Calu3 (cell line): ENCODE measurements at places on chromosomes 12 and 14.

DNA sequence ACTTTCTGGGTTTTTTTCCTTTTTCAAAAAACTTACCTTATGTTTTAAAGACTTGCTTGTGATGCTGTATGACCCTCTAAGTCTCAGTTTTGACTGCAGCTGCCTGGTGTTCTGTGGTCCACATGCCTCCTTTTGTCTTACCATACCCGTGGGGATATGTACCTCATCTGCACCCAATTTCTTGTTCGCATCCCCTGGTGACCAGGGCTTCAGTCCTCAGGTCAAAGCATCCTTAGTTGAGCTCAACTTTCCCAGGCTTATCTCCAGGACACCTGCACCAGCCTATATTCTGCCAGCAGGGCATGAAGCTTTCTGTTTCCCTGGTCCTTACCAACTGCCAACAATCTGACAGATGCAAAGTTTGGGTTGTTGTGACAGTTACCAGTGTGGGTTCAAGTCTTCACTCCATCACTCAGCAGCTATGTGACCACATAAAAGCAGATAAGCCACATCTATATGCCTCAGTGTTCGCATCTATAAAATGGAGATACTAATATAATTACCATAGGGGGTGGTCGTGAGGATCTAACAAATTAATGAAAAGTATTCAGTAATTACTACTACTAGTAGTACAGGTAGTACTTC is 94.0 kb downstream of the NTF3 start:
- no peak for DNase-seq

GRCh38 chr12:11055306-11055705 is 6.8 kb downstream of the TAS2R46 start:
- no peak for DNase-seq

DNA sequence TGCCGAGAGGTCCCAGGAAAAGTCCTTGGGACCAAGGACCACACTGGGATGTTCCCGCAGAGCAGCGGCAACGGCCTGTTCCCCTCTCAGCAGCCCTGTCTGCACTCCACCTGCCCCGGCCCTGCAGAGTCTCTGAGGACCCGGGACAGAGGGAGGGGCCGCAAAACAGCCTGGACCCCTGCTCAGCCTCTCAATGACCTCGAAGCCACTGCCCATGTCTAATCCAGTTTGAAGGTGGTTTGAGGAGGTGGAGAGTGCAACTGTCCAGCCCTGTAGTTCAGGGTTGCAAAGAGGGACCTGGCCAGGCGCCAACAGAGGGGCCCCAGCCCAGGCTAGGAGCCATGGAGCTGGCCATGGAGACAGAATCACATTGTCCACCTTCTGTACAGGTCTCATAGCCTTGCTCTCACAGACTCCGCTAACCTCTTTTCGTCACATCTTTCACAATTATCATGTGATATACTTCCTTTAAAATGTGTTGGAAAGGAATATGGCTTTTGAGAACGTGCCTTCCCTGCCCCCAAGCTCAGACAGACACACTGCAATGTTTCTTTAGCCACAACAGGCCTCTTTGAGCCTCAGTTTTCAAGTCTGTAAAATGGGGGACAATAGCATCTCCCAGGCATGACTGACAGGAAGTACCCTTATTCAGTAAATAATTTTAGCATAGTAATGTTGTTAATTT is 49.3 kb downstream of the ACTN1 start:
- no peak for DNase-seq

GRCh38 chr12:29187756-29188155 is 38.7 kb downstream of the FAR2 start:
- DNase-seq: no peak

- no peak for DNase-seq
These were observed 24.1 kb upstream of the RAB35 start for GRCh38 chr12:120140603-120141002.

DNA sequence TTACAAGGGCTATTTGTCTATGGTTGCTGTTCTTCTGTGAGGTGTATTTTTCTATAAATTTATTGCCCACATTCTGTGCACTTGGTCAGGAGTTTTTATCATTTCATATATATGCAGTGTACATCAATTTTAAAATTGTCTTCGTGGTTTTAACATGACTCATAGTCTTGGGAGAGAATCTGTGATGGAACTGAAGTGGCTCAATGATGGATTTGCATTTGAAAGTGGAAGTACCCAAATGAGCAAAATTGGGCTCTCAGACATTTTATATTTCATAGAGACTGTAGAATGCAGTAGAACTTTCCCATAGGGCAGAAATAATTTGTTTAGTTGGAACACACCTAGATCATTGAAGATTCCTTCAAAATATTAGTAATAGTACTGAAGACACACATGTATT is 1.9 kb upstream of the SCFD1 start:
- DNase-seq: no peak

DNA sequence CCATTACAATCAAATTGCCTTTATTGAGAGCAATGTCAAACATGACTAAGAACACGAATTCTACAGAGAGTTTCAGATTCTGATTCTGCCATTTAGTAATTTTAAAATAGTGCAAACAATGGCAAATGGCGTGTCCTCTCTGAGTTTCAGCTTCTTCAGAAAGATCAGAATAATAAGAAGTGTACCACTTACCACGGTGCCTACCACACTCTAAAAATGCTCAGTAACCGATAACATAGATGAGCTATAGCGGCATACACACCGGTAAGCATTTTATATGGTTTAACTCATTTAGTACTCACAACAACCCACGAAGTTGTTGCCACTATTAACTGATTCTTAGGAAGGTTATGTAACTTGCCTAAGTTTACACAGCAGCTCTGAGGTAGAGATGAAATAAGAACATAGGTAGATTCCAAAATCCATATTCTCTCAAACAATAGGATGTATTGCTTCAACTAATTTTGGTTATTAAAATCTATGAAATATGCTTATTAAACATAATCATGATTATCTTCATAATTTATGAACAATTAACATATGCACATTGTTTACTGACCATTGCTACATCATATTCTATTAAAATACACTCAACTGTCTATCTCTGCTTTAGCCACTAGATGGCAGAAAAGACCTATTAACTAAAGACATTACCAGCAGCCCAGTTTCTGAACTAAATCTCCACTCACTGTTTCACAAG is 38.3 kb downstream of the SLC6A15 start:
- no peak for DNase-seq

DNA sequence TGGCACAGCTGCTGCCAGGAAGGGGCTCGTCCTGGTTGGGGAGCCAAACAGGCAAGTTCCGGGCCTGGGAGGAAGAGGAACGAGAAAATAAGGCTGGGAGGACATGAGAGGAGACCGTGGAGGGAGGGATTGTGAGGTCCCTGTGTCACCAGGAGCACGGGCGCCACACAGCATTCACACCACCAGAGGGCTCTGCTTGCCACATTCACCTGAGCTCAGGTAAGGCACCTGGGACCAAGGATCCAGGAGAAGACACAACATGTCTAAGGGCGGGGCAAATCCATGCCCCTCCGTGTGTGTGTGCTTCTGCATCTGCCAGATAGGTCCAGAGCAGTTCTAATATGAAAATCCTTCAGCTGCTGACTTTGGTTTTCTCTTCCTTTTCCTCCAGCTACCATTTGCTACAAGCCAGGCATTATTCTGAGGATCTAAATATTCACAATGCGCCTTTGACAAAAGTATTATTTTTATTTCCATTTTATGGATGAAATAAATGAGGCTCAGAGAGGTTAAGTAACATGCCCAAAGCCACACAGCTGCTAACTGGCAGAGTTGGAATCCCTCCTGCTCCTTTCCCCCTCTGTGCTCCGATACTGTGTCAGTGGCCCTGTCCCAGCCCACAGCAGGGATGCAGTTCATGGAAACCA is 14.6 kb downstream of the RAPGEF3 start:
- DNase-seq: peak; percentile 78

DNA sequence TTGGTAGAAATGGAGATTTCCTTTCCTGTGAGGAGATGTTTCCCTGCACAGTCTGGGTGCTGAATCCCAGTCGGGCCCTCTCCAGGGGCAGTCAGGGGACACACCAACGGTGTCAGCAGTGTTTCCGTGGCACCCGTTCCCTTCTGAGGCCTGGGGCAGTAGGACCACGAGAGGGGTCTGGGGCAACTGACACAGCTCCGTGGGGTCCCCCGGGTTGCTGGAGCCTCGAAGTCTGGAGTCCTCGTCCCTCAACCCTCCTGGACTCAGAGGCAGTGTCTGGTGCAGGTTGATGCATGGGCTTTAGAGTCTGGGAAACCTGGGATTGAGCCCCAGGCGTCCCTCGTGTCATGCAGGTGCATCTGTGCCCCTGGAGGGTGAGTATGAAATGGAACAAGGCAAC is 327.3 kb downstream of the ADGRD1 start:
- DNase-seq: no peak

DNA sequence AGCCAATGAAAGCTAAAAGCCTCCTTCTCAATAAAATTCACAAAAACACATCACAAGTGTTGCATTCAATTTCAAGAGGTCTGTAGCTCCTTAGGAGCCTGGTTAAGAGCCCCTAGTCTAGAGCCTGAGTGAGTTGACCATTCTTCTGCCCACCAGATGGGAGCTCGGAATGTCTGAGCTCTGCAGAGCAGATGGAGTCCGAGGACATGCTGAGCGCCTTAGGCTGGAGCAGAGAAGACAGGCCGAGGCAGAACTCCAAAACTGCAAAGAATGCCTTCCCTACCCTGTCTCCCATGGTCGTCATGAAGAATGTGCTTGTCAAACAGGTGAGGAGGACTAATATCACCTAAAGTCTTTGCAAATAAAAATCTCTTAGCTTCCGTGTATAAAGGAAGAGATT is 11.6 kb downstream of the CIPC start:
- no peak for DNase-seq

GRCh38 chr14:61565836-61566536 is 129.3 kb upstream of the HIF1A start:
- no peak for DNase-seq

DNA sequence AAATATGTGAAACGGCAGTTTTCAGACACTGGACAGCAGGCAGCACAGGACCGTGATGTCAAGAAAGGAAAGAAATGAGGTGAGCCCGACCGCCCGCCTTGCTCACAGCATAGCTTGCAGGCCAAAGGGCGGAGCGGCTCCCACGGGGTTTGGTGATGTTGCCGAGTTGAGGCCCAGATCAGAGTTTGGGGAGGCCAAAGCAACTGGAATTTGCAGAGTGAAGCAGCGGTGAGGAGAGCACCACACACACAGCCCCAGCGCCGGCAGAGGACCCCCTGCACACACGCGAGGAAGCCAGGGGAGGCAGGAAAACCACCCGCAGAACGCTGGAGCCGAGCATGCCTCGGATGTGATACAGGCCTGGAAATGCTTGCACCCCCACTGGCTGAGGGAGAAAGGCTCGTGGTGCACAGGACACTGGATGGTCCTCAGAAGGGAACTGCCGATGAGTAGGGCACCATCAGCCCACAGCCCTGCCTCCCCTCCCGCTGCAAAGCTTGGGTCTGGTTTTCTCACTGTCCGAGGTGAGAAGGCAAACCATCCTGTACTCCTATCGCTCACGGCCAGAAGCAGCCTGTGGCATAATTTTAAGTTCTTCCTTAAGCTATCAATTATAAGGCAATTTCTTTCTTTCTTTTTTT is 25.7 kb upstream of the PLD4 start:
- no peak for DNase-seq

GRCh38 chr12:52628111-52628507 is 9.8 kb upstream of the KRT73 start:
- no peak for DNase-seq

- no peak for DNase-seq
These were observed 315.3 kb downstream of the ZFP36L1 start for GRCh38 chr14:68477461-68478085.

DNA sequence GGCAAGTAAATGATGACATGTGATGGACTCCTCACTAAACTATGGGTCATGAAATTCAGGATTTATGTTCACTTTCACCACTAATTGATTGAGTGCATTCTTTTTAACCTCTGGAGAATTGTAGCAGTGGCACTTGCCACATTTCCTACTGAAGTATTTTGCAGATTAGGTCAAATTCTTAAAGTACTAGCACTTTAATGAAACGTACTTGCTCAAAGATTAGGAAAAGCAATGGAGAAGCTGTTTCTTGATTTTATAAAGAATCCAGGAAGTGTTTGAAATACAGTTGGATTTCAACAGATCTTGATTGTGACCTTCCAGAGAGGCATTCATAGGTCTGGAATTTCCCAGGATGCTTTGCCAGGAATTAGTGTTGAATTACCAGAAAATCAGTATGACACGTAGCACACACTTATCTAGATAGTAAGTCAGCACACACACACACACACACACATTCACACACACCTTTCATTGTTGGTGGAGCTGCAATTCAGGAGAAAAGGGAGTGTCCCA is 162.6 kb downstream of the MYRFL start:
- peak; percentile 86 for DNase-seq

DNA sequence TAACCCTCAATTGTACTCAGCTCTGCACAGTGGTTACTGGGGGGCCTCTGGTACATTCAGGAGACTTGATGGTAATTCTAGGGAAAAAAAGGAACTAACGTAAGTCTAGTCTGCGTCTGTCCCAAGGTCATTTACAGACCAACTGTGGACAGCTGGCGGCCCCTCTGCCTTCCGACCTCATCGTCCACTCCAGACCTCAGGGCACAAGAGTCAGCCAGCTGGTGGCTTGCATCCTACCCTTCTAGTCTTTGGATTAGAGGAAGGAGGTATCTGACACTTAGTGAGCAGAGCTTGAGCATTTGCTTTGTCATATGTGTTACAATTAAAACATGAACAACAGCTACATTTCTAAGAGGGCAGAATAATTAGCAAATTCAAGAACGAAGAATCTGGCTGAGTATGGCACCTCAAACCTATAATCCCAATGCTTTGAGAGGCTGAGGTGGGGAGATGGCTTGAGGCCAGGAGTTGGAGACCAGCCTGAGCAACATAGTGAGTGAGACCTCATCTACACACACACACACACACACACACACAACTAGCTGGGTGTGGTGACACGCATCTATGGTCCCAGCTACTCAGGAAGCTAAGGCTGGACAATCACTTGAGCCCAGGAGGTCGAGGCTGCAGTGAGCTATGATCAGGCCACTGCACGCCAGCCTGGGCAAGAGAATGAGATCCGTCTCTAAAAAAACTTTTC is 36.5 kb downstream of the SSH1 start:
- DNase-seq: no peak
